Activated gamma-delta T cell treated with anti-CD3 and anti-CD28 coated beads, Interleukin-2, amount 50 U/mL, for 16 hours (primary cell): ENCODE measurements at places on chromosomes 2 and 18.

- no peak for DNase-seq
These were observed 149.6 kb downstream of the MYT1L start for GRCh38 chr2:2181493-2181892.

- no peak for DNase-seq
These were observed 186.1 kb upstream of the RBMS1 start for GRCh38 chr2:160679686-160680085.

DNA sequence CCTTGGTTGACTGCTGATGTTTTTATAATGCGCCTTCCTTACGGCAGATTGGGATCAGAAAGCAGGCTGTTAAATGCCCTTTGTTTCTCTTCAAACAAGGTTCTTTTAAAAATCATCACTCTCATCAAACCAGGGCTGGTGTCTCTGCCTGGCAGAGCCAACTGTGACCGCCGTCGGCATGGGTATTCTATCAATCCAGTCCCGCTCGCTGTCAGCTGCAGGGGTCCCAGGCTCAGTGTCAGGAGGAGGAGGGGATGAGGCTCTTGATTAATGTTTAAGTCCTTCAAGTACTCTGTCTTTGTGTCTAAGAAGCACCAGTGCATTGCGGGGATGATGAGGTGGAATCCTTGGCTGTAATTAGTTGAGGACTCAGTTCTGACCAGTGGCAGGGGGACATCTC, 348.1 kb downstream of the RNF144A start:
- DNase-seq: no peak

- DNase-seq: no peak
These were observed 1142.3 kb upstream of the FANCL start for GRCh38 chr2:59383473-59383872.

GRCh38 chr2:7704296-7704865, 787.2 kb downstream of the RNF144A start:
- DNase-seq: no peak

DNA sequence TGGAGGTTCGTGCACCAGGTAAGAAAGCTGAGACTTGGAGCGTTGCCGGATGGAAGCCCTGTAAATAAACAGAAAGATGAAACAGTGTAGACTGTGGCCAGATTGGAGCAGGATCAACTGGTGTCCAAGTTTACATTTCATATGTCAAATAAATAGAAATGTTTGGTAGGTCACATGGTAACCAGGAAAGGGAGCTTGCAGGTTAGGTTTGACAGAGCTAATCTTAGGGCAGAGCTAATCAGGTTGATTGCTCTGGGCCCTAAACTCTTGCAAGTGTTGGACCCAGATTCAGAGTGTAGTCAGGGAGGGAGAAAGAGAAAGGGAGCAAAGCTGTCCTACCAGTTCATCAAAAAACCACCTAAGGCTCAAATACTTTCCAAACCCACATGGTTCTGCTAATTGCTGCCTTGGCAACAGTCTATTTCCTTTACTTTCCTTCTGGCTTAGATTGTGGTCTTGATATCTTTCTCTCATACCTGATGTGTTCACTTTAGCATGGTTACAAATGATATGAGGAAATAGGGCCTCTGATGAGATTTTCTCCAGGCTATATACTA, 63.2 kb downstream of the G6PC2 start:
- DNase-seq: no peak
